Endothelial cell of umbilical vein (primary cell): ENCODE measurements at places on chromosomes 2 and 18.

DNA sequence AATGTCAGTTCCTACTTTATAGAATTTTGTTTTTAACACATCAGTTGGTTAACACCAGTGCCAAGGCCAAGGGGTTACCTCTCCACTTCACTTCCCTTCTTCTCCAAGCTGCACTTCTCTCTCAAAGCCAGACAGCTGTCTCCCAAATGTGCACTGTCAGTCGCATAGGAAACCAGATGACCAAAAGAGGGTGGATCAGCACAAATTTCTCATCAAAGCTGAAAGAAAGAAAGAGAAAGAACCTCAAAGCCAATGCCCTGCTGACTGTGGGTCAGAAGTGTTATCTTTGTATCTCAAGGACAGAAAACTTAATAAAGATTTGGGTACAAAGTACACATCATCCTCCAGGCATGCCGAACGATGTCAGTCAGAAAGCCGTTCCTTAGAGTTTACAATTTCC is 32.2 kb downstream of the SPATS2L start:
- H3K36me3 ChIP-seq = no peaks in the 10 kb centered on the region
- no peak for DNase-seq
- no peak overlapping the region for H3K4me3 ChIP-seq
- H3K27ac ChIP-seq = no peak overlapping the region
- no peaks in the 10 kb centered on the region for H3K27me3 ChIP-seq

DNA sequence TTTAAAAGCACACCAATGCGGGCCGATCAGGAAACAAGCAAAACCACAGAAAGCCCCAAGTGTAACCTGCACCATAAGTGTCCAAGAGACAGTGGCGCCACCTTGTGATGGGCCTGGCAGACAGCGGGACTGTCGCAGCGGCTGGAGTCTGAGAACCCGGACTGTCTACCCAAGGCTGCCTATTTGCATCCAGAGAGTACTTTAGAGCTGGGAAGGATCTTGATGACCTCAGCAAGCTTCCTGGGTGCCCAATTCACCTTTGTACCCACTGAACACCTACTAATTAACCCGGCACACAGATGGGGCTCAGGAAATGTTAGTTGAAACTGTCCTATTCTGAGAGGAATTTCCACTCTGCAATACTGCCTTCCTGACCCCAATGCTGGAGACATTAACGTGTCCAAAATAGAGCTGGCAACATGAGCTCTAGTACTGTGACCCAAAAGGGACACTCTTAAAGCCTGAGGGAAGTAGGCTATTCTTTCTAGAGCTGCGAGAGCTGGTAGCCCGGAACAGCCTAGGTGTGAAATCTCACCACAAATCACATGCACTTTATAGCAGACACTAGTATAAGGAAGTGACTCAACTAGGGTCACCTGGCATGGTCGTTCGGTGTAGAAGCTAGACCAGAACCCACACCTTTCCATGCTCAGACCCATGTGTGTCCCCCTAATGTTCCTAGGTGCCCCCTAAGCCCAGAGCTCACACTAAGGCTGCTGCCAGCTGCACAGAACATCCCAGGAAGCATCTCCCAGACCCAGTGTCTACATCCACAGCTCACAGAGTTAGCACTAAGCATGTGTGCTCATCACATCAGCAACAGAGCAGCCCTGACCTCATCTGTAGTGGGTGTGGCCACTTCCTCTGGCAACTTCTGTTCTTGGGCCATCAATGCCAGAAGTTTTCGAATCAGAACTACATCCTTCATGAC is 25.4 kb downstream of the POLR1A start:
- peaks cover 21% of the 10 kb centered on the region for H3K36me3 ChIP-seq
- peak; percentile 58 for DNase-seq
- peaks cover 3% of the 10 kb centered on the region for H3K4me1 ChIP-seq
- no peak overlapping the region for H3K4me3 ChIP-seq
- no peaks in the 10 kb centered on the region for H3K27me3 ChIP-seq
- peak overlapping the region; percentile 9 for H3K27ac ChIP-seq

DNA sequence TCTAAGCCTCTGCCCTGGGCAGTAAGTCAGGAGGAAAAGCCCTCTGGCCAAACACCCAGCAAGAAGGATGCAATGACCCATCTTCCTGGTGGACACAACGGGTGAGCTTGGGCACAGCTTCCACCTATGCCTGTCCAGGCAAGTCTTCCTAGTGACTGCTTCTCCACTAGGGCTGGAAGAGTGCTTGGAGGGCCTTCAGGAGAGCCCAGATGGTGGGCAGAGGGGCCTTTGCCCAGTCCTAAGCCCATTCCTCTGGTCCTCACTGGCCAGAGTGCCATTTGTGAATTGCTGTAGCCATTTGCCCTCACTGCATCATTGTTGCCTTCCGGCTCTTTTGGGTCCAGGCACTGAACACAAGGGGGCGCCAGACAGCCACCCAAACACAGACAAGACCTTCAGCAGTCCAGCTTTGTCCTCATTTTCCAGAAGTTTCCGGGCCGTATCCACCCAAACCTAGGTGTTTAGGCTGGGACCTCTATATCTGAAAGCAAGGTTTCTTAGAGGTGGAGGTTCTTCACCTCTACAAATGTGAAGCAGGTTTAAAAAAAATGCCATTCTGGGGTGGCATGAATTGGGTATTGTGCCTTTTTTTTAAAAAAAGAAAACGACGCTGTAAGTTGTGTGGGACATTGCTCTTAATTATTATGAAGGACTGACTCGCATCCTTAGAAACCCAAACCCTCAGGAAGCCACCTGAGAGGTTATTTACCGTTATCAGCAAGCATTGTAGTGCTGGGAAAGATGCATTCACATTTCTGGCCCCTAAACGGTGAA is 29.5 kb downstream of the PAX8 start:
- no peaks in the 10 kb centered on the region for H3K36me3 ChIP-seq
- H3K27me3 ChIP-seq = no peaks in the 10 kb centered on the region
- H3K4me3 ChIP-seq = no peak overlapping the region

DNA sequence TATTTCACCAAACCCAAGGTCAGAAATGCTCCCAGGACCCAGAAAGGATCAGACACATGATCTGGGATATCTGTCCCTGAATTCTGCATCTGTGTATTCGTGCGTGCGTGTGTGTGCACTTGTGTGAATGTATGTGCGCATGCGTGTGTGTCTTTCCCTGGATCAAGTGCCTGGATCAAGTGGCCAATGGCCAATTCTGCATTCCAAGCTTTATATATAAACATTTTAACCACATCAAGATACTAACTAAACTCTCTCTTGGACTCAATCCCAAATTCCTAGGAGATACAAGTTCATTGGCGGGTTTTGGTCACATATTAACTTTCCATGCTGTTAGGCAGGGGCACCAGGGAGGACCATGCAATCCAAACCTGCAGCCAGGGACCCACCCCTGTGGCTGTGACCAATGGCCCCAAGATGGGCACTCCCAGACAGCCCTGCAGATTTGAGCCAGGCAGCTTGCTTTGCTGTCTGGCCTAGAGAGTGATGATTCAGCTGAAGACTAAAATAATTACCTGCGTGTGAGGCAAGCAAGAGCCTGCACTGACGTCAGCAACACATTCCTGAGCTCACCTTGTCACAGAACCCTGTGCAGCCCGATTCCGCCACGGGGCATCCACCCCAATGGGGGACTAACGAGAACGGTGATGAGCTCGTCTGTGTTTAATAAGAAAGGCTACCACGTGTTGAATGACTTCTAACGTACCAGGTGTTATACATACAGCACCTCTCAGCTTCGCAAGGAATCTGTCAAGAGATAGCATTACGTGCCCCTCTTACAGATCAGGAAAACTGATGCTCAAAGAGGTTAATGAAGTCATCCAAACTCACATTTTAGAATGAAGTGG is 45.3 kb upstream of the ROCK2 start:
- DNase-seq = peak; percentile 62
- H3K4me1 ChIP-seq = peaks cover 20% of the 10 kb centered on the region
- H3K27me3 ChIP-seq = no peaks in the 10 kb centered on the region

DNA sequence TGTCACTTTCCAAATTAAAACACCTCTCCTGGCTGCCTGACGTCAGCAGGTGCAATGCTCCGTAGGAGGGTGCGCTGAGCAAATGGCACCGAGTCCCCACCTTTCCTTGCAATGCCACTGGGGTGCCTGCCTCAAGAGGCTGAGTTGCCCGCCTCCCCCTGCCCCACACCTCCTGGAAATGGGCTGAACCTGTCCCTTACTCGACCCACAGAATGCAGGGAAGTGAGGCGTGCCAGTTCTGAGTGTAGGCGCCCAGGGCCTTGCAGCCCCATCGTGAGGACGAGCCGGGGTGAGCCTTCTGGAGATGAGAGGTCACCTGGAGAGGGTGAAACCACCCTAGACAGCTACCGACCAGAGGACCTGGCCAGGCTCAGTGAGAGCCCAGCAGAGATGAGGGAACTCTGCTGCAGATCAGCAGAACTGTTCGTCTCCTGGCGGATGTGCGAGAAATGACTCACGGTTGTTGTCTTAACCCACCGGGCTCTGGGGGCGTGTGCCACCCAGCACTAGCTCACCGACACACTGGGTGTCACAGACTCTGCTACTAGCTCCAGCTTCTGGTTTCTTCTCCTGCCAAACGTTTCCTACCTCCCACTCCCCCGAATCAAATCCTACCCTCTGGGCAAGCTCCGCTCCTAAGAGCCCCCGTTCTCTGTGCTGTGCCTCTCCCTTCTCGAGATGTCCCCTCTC is 168.7 kb upstream of the HDAC4 start:
- DNase-seq = no peak
- no peaks in the 10 kb centered on the region for H3K36me3 ChIP-seq
- H3K4me3 ChIP-seq = no peak overlapping the region
- no peak overlapping the region for H3K27ac ChIP-seq
- H3K4me1 ChIP-seq = no peaks in the 10 kb centered on the region

DNA sequence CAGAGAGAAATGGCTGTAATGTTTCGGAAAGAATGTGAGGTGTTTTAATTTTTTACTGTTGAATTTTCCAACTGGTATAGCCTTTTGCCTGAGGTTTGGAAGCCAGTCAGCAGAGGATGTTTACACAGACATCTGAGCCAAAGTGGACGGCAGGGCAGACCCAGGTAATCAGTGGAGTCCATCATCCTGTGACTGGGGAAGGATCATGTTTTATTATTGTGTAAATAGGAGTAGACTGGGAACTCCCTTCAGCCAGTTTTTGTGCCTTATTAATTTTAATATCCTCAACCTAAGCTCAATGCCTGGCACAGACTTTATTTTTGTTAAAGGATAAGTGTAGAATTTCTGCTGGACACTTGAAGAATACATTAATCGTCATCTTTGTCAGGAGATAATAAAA is 142.0 kb upstream of the GAREM1 start:
- no peaks in the 10 kb centered on the region for H3K27me3 ChIP-seq
- H3K36me3 ChIP-seq = no peaks in the 10 kb centered on the region
